ENCODE measurements at places on chromosomes 12 and 14.

- no peak for DNase-seq
Observed at GRCh38 chr12:130142736-130143135, 19.5 kb upstream of the FZD10 start.

- no peak for DNase-seq
Observed at GRCh38 chr12:68954811-68955210, 21.8 kb upstream of the CPM start.

- DNase-seq = no peak
Observed at GRCh38 chr14:20179218-20179617, 11.5 kb upstream of the OR11G2 start.

DNA sequence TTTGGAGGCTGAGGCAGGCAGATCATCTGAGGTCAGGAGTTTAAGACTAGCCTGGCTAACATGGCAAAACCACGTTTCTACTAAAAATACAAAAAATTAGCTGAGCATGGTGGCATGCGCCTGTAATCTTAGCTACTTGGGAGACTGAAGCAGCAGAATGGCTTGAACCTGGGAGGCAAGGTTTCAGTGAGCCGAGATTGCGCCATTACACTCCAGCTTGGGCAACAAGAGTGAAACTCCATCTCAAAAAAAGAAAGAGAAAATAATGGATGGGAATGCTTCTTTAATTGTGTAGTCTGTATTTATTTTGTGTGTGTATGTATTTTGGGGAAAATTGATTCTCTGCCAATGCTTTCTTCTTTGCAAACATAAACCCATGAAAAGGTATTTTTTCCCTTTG is 32.5 kb downstream of the SRGAP1 start:
- DNase-seq = no peak

- no peak for DNase-seq
Observed at GRCh38 chr12:34204830-34205285, 182.6 kb downstream of the ALG10 start.

All from hindlimb muscle (tissue), 1 donor.